ENCODE measurements at places on chromosomes 4 and X. TPM values are rescaled to one million over a fixed set of nuclear protein-coding genes. Genes with fewer than 3 reads are reported as not detected.

FAM53A gene
- total RNA-seq = 0.73 TPM

AWAT2 gene
- not detected for total RNA-seq

ENPEP gene
- 17.1 TPM for total RNA-seq

RHOXF2B gene
- total RNA-seq = not detected

SLC2A9 gene
- 16.1 TPM for total RNA-seq

NAP1L5 gene
- 2.0 TPM for total RNA-seq

DDX60 gene
- 12.0 TPM for total RNA-seq

MGARP gene
- total RNA-seq = not detected

GPM6B gene
- total RNA-seq = 0.60 TPM

DMRTC1 gene
- not detected for total RNA-seq

NUDT11 gene
- total RNA-seq = not detected

LDOC1 gene
- 0.18 TPM for total RNA-seq

GPR173 gene
- total RNA-seq = 0.23 TPM

C4orf51 gene
- not detected for total RNA-seq

GRCh38 chrX:49287665-49288064 is 15.8 kb upstream of the GAGE10 start:
- no peak overlapping the region for H3K4me3 ChIP-seq
- H3K27ac ChIP-seq = no peak overlapping the region
- no peaks in the 10 kb centered on the region for H3K36me3 ChIP-seq
- DNase-seq = no peak

GRCh38 chr4:182914357-182914756 is 2.8 kb downstream of the DCTD start:
- H3K27ac ChIP-seq = no peak overlapping the region
- H3K36me3 ChIP-seq = peaks cover 13% of the 10 kb centered on the region
- H3K4me1 ChIP-seq = peaks cover 11% of the 10 kb centered on the region
- no peaks in the 10 kb centered on the region for H3K27me3 ChIP-seq
- no peak for DNase-seq

DNA sequence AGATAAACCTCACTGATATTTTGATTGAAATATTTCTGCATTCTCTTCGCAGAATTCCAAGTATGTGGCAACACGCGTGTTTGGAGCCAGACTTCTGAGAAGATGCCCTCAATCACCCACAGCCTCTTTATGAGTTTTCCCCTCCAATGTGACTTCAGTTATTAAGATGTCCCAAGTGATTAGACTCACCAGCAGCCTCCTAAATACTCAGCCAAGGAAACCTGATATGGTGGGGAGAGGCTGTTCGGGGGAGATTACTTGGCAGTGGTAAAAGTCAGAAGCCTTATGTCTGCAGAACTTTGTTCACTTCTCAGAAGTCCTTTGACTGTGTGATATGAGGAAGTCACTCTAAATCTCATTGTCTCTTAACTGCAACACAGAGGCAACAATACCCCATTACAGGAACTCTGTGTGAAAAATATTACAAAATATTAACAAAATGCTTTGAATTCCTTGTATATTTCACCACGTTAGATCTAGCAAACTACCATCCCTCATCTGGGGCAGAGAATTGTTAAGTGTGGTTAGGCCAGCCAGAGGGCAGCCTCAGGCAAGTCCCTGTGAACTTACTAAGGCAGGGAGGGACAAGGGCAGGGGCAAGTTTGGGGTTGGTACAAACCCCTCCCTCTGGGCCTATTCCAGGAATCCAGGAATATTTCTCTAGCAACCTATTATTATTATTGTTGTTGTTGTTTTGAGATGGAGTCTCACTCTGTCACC is 151.4 kb upstream of the USP9X start:
- H3K27me3 ChIP-seq = no peaks in the 10 kb centered on the region
- no peak overlapping the region for H3K4me3 ChIP-seq
- no peaks in the 10 kb centered on the region for H3K36me3 ChIP-seq
- H3K4me1 ChIP-seq = no peaks in the 10 kb centered on the region
- DNase-seq = no peak

DNA sequence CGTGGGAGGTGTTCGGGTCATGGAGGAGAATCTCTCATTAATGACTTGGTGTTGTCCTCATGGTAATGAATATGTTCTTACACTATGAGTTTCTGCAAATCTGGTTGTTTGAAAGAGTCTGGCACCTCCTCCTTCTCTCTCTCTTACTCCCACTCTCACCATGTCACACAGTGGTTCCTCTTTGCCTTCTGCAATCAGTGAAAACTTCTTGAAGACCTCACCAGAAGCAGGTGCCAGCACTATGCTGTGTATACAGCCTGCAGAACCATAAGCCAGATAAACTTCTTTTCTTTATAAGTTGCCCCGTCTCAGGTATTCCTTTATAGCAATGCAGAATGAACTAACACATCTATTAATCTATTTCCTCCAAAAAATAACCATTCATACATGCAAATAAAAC is 275.0 kb downstream of the ANTXR2 start:
- no peaks in the 10 kb centered on the region for H3K36me3 ChIP-seq
- DNase-seq = no peak
- H3K4me3 ChIP-seq = no peak overlapping the region
- no peaks in the 10 kb centered on the region for H3K27me3 ChIP-seq
- H3K27ac ChIP-seq = no peak overlapping the region

GRCh38 chr4:25966171-25966570 is 52.2 kb downstream of the SMIM20 start:
- H3K4me1 ChIP-seq = no peaks in the 10 kb centered on the region
- H3K36me3 ChIP-seq = no peaks in the 10 kb centered on the region
- H3K27ac ChIP-seq = no peak overlapping the region
- DNase-seq = no peak

GRCh38 chr4:155946486-155946885 is 7.2 kb downstream of the CTSO start:
- no peaks in the 10 kb centered on the region for H3K27me3 ChIP-seq
- no peak overlapping the region for H3K4me3 ChIP-seq
- no peak for DNase-seq
- no peak overlapping the region for H3K27ac ChIP-seq

DNA sequence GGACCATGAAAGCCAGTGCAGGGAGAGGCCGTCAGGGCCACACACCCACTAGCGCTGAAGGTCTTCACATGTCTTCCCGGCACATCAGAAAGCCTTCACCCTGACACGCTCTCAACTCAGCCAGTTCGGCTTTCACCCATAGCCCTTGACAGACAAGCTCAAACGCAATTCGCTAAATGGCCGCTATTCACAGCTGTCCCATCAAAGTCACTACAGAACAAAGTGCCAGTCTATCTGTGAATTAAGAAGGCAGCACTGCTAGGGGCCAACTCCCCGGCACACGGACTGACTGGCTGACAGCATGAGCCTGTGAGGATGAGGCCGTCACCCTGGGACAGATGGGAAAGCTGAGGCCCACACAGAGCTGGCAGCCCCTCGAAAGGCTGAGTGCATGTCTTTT is 45.7 kb downstream of the ACOX3 start:
- no peak overlapping the region for H3K27ac ChIP-seq
- no peak for DNase-seq
- H3K4me1 ChIP-seq = no peaks in the 10 kb centered on the region
- no peaks in the 10 kb centered on the region for H3K27me3 ChIP-seq
- peaks cover 6% of the 10 kb centered on the region for H3K36me3 ChIP-seq
- H3K4me3 ChIP-seq = no peak overlapping the region

- no peaks in the 10 kb centered on the region for H3K36me3 ChIP-seq
- no peak overlapping the region for H3K27ac ChIP-seq
- no peaks in the 10 kb centered on the region for H3K4me1 ChIP-seq
- DNase-seq = no peak
These were observed 521.6 kb downstream of the CCSER1 start for GRCh38 chr4:90648791-90649190.

GRCh38 chr4:14607578-14607977 is 394.7 kb upstream of the CPEB2 start:
- no peak overlapping the region for H3K4me3 ChIP-seq
- no peaks in the 10 kb centered on the region for H3K36me3 ChIP-seq
- H3K27me3 ChIP-seq = no peaks in the 10 kb centered on the region
- no peak overlapping the region for H3K27ac ChIP-seq

DNA sequence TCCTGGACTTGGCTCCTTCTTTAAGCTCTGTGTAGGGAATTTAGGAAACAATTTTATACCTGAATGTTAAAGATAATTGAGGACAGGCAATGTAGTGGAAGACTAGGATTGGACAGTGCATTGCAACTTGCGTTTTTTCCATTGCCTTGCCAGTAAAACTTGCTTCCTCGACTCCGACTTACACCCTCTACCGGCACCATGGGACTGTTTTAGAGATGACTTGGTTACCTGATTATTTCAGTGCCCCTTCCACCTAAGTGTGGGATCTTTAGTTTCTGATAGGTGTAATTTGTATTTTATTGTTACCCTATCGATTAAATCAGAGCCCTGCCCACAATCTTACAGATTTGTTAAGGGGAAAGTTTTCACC is 1.2 kb downstream of the PRPS1 start:
- no peak for DNase-seq
- no peaks in the 10 kb centered on the region for H3K4me1 ChIP-seq
- no peaks in the 10 kb centered on the region for H3K27me3 ChIP-seq
- H3K36me3 ChIP-seq = no peaks in the 10 kb centered on the region
- H3K4me3 ChIP-seq = peak overlapping the region; percentile 61

DNA sequence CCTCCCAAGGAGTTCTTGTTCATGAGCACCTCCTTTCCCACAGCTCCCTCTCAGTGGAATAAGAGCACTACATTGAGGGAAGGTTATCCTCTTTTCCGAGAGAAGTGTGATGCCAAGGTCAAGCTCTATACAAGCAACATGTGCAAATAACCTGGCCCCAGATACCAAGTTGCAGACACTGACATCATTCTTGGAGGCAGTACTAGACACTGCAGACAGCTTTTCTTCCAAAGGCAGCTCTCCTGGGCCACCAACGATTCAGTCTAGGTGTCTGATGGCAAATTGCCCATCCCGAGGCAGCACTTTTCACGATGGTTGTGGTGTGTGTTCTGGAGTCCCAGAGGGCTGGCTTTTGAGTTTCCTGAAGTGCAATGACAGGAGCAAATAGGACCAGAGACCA is 384.9 kb downstream of the TLL1 start:
- H3K36me3 ChIP-seq = no peaks in the 10 kb centered on the region
- no peaks in the 10 kb centered on the region for H3K27me3 ChIP-seq
- DNase-seq = no peak

DNA sequence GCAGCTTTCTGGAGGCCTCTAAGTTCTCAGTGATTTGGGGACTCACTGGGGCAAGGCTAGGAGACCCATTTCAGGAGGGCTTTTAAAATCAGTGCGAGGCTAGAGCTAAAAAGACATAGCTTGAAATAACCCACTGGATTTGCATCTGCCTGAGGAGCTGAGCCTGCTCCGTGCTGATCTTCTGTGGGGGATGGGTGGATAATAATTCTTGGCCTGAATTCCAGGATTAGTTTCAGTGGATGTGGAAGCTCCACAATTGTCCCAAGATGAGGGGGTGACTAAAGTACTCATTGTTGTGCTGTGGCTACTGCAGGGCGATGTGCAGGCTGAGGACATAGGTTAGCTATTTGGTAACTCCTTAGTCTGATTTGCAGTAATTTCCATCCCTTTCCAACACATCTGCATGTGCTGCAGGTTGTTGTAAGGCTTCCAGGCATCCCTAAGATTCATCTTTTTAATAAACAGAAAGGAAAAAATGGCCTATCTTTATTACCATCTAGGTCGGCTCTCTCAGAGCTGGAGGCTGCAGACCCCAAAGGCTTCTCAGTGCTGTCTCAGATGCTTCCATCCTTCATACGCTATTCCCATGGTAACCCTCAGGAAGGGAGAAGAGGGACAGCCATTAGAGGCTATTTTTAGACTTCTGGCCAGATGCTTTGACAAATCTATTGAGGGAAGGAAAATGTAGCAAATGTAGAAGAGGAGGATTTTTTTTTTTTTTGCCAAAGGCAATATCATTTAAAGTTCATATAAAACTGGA is 63.4 kb downstream of the GRXCR1 start:
- H3K27ac ChIP-seq = no peak overlapping the region
- H3K4me3 ChIP-seq = no peak overlapping the region
- DNase-seq = no peak
- H3K27me3 ChIP-seq = no peaks in the 10 kb centered on the region

- peaks cover 2% of the 10 kb centered on the region for H3K36me3 ChIP-seq
These were observed 136.8 kb upstream of the PDLIM3 start for GRCh38 chr4:185672151-185672550.

GRCh38 chrX:131394384-131394783 is 105.3 kb upstream of the IGSF1 start:
- H3K36me3 ChIP-seq = no peaks in the 10 kb centered on the region
- no peaks in the 10 kb centered on the region for H3K27me3 ChIP-seq
- H3K4me3 ChIP-seq = no peak overlapping the region
- H3K27ac ChIP-seq = no peak overlapping the region
- H3K4me1 ChIP-seq = no peaks in the 10 kb centered on the region

DNA sequence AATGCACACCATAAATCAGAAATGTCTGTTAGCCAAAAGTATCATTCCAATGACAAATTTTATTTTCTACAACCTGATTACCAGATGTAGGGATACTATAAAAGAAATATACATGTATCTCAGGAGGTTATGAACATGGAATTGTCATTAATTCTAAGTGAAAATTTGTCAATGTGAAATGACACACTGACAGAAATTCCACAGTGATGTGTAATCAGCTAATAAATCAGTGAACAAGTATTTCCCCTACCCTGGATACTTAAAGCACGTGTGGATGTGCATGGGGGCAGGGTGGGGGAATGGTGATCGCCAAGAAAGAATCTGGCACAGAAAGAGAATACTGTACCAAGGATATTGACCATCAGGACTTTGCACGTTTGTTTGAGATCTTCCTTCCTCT is 123.6 kb downstream of the SH3RF1 start:
- H3K27ac ChIP-seq = no peak overlapping the region
- no peak for DNase-seq
- H3K27me3 ChIP-seq = no peaks in the 10 kb centered on the region
- no peaks in the 10 kb centered on the region for H3K36me3 ChIP-seq
- H3K4me1 ChIP-seq = no peaks in the 10 kb centered on the region

GRCh38 chr4:120960656-120961267 is 38.2 kb upstream of the PRDM5 start:
- H3K36me3 ChIP-seq = no peaks in the 10 kb centered on the region
- H3K27me3 ChIP-seq = no peaks in the 10 kb centered on the region
- DNase-seq = no peak
- no peak overlapping the region for H3K4me3 ChIP-seq
- H3K4me1 ChIP-seq = no peaks in the 10 kb centered on the region

DNA sequence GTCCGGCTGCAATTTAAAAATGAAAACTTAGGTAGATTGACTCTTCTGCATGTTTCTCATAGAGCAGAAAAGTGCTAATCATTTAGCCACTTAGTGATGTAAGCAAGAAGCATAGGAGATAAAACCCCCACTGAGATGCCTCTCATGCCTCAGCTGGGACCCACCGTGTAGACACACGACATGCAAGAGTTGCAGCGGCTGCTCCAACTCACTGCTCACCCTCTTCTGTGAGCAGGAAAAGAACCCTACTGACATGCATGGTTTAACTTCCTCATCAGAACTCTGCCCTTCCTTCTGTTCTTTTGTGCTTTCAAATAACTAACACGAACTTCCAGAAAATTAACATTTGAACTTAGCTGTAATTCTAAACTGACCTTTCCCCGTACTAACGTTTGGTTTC is 41.0 kb downstream of the MAP7D3 start:
- H3K36me3 ChIP-seq = no peaks in the 10 kb centered on the region
- no peak overlapping the region for H3K27ac ChIP-seq
- H3K4me1 ChIP-seq = no peaks in the 10 kb centered on the region
- H3K4me3 ChIP-seq = no peak overlapping the region

GRCh38 chrX:12304261-12304660 is 166.0 kb downstream of the FRMPD4 start:
- no peak overlapping the region for H3K27ac ChIP-seq
- no peaks in the 10 kb centered on the region for H3K27me3 ChIP-seq
- no peak overlapping the region for H3K4me3 ChIP-seq
- no peak for DNase-seq
- no peaks in the 10 kb centered on the region for H3K36me3 ChIP-seq
